ENCODE measurements at places on chromosomes 12 and 14.

DNA sequence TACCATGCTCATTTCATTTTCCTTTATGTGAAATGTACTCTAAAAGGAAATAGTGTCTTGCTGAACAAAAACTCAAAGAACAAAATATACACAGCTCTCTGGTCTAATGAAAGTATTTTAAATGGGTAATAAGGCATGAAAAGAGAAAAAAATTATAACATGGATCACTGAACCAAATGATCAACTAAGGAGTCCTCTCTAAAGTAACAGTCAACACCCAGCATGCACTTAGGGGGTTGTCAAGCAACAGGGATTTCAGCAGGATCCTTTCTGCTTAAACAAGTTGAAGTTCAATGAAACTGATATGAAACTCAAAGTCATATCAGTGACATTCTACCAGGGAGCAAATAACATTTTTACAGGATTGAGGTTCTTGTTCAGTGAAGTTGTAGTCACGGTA is 398.8 kb downstream of the SEC23A start:
- DNase-seq: no peak

DNA sequence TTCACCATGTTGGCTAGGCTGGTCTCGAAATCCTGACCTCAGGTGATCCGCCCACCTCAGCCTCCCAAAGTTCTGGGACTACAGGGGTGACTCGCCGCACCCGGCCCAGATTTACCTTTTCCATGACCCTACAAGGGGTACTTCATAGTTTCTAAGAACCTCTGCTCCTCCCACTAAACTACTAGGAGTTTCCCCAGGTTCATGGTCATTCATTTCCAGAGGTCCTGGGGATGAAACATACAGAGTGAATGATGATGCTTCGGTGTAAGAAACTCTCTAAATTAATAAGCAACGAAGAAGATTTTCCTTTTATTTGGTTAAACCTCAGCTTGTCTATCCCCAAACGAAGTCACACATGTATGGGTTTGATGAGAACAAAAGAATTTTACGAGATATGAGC is 56.9 kb downstream of the AMN start:
- DNase-seq: no peak

GRCh38 chr12:107478881-107479280 is 206.7 kb upstream of the PWP1 start:
- no peak for DNase-seq

DNA sequence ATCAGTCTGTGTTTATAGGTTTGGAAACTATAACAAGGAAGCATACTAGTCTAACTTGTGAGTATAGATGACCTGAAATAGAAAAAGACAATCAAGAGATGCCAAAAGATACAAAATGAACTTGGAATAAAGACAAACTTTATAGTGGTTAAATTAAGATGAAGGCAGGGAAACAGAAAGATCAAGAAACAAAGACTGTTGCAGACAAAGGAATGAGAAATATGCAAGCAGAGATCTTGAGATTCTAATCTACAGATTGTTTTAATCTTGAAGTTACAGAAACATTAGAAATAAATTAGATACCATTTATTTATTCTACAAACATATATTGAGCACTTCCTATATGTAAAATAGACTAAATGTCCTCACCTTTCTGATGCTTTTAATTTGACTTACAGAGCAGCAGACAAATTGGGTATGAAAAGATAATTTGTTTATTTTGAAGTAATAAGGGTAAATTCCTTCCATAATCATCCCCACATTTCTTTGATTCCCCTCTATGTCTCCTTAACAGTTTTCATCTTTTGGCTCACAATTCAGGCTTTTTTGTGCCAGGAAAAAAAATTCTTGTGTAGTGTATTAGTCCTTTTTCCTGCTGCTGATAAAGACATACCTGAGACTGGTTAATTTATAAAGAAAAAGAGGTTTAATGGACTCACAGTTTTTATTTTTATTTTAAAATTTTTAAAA is 134.4 kb downstream of the KITLG start:
- no peak for DNase-seq

DNA sequence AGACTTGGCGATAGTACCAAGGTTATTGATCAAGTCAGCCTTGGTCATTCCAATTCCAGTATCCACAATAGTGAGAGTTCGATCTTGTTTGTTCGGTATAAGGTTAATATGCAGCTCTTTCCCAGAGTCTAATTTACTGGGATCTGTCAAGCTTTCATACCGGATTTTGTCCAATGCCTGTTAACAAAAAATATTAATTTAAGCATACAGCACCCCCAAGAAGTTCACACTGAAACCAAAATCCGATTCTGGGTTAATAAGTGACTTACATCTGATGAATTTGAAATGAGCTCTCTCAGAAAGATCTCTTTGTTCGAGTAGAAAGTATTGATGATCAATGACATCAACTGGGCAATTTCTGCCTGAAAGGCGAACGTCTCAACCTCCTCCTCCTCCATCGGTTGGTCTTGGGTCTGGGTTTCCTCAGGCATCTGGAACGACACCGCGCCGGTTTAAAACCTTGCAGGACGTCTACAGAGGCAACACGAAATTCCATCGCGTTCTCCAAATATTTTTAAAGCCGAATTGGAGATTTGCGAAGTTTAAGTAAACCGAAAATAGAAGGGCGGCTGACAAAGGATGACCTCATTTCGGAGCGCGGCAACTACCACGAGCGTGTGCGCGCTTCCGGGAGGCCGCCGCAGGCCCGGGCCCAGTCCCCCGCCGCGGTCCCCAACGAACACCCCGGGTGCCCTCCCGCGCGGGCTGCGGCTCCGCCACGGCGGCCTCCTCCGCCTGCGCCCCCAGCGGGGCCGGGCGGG is 716 bp downstream of the HSP90AA1 start:
- DNase-seq: no peak

GRCh38 chr12:82124711-82125380 is 233.3 kb downstream of the CCDC59 start:
- no peak for DNase-seq
